ENCODE measurements at places on chromosomes 5 and 9.
A peak's percentile ranks its signal among the peaks of the same experiment; 100 is the strongest.

DNA sequence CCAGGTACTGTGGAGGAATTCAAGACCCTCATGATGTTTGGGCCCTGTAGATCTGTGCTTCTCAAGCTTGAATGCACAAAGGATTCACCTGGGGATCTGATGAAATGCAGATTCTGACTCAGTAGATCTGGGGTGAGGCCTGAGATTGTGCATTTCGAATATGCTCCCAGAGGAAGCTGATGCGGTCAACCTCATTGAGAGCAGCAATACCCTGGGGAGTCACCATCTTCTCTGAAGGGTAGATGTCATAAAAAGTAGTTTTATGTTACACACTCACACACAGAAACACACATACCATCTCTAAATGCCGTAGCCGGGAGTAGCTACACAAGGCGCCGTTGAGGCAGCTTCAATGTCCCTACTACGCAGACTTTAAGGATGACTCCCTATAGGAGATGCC, 55.8 kb upstream of the CPEB4 start:
- DNase-seq: no peak

DNA sequence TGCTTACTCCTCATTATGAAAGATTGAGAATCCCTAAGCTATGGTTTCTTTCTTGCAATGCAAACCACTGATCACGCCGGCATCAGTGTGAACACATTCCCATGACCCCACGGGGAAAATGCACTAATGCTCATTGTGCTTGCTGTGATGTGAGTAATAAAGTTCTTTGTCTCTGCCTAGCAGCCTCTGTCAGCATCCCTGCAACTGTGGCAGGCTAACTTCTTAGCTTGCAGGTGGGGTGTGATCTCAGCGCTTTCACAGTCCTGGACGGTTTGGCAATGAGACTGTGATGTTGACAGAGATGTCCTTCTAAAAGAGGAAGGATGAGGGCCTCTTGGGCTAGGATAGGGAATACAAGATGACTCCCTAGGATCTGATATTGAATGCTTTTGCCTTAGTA, 1218.7 kb downstream of the EFNA5 start:
- DNase-seq: no peak

GRCh38 chr5:3905521-3905920, 309.9 kb downstream of the IRX1 start:
- DNase-seq: no peak

- no peak for DNase-seq
Observed at GRCh38 chr5:141746395-141746794, 64.4 kb upstream of the ARAP3 start.

- peak; percentile 83 for DNase-seq
Observed at GRCh38 chr9:32906213-32906612, 95.2 kb downstream of the APTX start.

DNA sequence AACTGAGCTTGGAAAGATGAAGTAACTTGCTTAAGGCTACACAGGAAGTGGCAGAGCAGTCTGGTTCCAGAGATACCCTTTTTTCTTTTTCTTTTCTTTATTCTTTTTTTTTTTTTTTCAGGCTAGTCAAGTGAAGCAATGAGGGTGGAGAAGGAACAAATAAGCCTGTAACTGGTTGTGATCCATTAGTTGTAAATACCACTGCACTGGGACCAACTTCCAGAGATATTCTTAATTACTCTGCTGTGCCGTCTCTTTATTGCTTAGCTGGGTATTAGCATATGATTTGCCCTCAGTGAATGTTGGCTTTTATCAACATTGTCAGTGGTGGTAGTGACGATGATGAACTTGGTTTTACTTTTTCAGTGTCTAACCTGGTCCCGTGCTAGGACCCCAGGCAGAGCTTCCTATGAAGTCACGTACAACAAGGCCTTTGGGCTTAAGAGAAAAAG, 26.7 kb downstream of the LNPEP start:
- DNase-seq: no peak

GRCh38 chr9:121233906-121234831, 32.5 kb upstream of the RAB14 start:
- no peak for DNase-seq

GRCh38 chr5:86929123-86929766, 311.5 kb downstream of the COX7C start:
- no peak for DNase-seq

DNA sequence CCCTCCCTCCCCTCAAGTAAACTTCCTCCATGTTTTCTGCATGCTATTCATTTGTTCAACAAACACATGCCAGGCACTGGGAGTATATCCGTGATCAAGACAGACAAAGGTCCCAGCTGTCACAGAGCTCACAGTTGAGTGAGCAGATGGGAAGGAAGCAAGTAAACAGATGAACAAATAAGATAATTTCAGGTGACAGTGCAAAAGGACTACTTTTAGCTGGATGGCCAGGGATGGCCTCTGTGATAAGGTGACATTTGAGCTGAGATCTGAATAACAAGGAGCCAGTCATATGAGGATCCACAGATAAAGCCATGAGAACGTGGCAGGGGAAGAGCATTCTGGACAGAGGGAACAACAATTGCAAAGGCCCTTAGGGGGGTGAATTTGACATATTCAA, 121.7 kb upstream of the RAD23B start:
- no peak for DNase-seq

GRCh38 chr9:114614373-114614772, 3.3 kb downstream of the TMEM268 start:
- DNase-seq: no peak

DNA sequence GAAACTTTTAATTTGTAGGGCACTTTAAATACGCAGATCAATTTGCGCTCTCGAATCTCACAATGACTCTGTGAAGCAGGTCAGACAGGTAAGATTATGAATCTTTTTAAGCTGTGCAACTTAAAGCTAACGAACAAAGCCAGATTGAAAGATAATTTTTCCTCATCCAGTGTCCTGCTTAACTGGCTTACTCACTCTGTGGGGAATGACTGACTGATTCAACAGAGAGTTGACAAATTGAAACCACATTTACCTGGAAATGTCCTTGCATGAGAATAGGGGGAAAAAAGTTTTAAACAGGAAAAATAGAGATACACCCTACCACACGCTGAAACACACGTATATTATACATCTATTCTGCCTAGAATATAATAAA, 187.9 kb downstream of the MAN2A1 start:
- no peak for DNase-seq

DNA sequence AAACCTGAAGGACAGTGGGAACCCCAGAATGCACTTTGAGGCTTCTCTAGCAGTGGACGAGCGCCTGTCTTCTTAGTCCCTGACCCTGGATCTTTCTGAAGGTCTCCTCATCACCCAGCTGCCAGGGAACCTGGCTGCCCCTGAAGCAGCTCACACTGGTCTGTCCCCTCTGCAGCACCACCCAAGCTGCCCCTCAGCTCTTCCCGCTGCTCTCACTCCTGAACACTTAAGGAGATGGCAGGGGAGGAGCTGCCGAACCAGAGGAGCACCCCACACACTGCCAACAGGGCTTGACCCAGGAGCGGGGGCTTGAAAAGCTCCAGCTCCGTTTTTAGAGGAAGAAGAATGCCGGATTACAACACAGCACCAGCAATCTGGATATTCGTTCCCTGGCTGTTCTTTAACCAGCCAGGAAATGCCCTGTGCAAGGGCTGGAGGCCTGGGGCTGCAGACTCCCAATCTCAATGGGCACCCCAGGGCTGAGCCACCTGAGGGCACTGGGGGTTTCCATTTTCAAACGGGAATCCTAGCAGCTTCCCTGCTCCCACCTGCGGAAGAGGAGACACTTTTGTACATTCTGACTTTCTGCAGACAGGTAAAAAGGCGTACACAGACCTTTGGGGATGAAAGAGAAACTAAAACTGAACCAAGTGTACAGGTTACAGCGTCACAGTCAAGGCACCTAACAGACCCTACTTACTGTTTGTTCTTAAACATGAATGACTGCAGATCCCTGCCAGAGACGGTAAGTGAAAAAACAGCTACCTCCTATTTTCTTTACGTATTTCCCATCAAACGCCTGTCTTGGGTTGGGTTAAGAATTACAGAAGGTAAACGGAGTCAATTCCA, 36.3 kb downstream of the GOLM1 start:
- no peak for DNase-seq

- no peak for DNase-seq
Observed at GRCh38 chr9:72703574-72703973, 182.2 kb downstream of the TMC1 start.

GRCh38 chr5:28734396-28734795, 1696.0 kb upstream of the CDH9 start:
- DNase-seq: no peak

GRCh38 chr5:54275361-54275760, 35.0 kb downstream of the ARL15 start:
- no peak for DNase-seq

DNA sequence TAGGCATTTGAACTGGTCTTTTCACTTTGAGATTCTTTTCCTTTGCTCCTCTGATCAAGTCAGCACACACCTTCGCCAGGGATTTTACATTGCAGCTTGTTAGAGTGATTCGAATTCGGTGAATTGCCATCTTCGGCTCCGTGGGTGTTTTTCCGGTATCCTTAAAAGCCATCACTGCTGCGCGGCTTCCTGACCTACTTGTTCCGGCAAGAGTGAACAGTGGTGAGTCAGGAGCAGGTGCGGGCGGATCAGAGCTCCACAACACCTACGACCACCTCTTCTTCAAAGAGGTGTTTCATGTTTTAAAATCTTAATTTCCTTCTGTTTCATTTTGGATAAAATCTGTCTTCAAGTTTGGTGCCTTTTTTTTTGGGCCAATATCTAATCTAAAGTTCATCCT, 134.6 kb downstream of the TMC1 start:
- no peak for DNase-seq

GRCh38 chr5:17123010-17123409, 94.4 kb upstream of the BASP1 start:
- no peak for DNase-seq

- no peak for DNase-seq
Observed at GRCh38 chr5:166068547-166069335, 2222.7 kb upstream of the WWC1 start.

GRCh38 chr5:32476891-32477290, 32.4 kb upstream of the ZFR start:
- DNase-seq: no peak

- no peak for DNase-seq
Observed at GRCh38 chr5:75050415-75050814, 1.9 kb downstream of the GCNT4 start.

- no peak for DNase-seq
Observed at GRCh38 chr9:129437626-129438323, 183.1 kb downstream of the C9orf50 start.

GRCh38 chr9:124776954-124777648, at the start of gene OLFML2A:
Gene OLFML2A (plus strand): TSS chr9:124777133. CDS start chr9:124777271, 138 bp downstream.
- DNase-seq: no peak

DNA sequence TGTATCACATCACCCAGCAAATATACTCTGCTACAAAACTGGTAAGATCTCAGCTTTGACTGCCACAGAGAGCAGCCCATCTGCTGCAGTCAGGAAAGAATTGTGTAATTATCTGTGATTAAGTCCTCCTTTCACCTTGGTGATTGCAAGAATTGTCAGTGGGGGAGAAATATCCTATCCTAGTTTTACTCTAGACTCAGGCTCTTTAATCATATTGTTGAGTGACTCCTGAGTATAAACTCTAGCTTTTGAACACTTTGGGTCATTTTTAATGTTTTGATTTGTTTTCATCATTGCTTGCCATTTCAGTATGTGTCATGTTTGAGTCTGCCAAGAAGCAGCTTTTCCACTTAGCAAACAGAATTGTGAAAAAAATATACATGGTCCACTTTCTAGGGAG, 32.1 kb downstream of the VCAN start:
- no peak for DNase-seq

- no peak for DNase-seq
Observed at GRCh38 chr5:144002876-144003275, 167.6 kb downstream of the YIPF5 start.

DNA sequence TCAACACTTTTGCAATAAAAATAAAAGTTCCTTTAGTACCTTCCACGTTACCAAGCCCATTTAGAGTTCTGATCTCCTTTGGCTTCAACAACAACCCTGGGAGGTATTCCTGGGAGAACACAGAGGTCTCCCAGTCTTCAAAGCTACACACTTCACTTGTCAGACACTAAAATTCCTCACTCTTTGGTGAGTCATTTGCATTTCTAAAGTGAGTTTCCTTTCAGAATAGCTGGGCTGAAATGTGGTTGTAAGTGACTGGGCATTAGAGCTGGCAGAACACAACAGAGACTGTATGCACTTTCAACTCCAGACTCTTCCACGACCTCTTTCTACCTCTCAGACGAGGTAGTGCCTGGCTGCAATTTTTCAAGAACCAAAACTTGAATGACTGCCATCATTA, 11.5 kb upstream of the F2RL1 start:
- no peak for DNase-seq

DNA sequence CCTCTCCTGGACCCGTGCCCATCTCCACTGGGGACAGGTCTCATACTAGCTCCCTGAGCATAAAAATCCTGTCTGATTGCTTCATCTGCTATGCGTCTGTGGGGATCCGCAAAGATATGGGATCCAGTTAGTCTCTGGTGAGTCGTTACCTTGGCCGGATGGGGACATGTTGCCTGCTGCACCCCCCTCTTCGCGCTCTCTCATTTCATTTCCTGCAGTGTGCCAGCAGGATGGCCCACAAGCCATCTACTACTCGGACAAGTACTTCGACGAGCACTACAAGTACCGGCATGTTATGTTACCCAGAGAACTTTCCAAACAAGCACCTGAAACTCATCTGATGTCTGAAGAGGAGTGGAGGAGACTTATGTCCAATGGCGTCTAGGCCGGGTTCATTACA, 17.0 kb upstream of the CEP78 start:
- DNase-seq: no peak

DNA sequence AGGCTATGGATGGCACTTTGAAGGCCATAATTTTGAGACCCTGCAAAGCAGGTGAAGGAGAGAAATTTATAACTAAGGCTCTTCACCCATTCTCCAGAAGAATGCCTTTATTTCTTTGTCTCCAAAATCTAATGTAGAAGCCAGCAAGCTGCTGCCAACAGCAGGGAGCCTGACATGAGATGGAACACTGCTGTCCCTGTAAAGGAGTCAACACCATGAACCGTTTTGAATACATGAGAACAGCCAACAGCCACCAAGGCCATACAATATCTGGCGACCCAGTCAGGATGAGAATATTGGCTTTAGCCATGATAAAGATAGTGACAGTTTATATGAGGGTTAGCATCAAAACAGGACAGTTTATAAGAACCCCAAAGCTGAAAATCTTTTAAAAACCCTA, 121.2 kb upstream of the LIFR start:
- DNase-seq: no peak

GRCh38 chr5:6837095-6837494, 123.9 kb downstream of the TENT4A start:
- DNase-seq: no peak

DNA sequence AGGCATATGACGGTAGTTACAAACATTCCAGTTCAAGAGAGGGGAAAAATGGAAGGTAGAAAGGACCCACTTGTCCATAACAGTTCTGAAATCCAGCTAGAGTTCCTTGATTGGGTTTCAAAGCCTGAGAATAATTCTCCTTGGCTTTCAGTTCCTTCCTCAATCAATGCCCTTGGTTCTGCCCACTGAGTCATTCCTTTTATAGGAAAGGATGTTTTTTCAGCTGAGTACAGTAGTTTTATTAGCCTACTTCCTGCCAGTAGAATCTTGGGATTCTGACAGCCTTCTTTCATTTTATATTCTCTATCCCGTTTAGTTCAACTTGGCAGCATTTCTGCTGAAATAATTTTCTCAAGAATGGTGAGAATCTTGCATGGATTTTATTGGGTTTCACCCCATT, 386.9 kb upstream of the SMC2 start:
- DNase-seq: no peak

All from SIG-M5 (cell line).